ENCODE measurements at places on chromosomes 2 and 18. TPM values are rescaled to one million over a fixed set of nuclear protein-coding genes. Genes with fewer than 3 reads are reported as not detected.

CCDC74B gene
- total RNA-seq, result 1.7 TPM

G6PC2 gene
- not detected for total RNA-seq

MC2R gene
- total RNA-seq, result 0.60 TPM

NTSR2 gene
- not detected for total RNA-seq

CAPN14 gene
- total RNA-seq, result 0.62 TPM

CYP1B1 gene
- 12.3 TPM for total RNA-seq

CRYGC gene
- total RNA-seq, result not detected

TFPI gene
- total RNA-seq, result 54.7 TPM

IL36B gene
- not detected for total RNA-seq

HOXD13 gene
- not detected for total RNA-seq

SERPINB12 gene
- not detected for total RNA-seq

CRYGD gene
- not detected for total RNA-seq

DNA sequence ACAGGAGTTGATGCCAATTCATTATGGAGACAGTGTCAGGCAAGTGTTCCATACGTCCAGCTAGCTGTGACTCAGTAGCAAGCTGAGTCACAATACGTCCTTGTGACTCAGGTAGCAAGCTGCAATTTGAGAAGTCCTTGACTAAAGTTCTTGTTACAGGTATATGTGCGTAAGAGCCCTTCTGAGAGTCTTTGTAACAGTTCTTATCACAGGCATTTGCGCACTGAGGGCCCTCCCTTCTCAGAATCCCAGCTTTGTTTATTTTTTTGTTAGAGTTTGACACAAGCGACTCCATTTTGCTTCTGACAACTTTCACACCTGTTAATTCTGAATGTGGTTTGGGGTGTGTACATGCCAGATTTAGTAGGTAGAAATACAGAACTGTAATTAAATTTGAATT, 20.1 kb upstream of the ACMSD start:
- no peak for DNase-seq

DNA sequence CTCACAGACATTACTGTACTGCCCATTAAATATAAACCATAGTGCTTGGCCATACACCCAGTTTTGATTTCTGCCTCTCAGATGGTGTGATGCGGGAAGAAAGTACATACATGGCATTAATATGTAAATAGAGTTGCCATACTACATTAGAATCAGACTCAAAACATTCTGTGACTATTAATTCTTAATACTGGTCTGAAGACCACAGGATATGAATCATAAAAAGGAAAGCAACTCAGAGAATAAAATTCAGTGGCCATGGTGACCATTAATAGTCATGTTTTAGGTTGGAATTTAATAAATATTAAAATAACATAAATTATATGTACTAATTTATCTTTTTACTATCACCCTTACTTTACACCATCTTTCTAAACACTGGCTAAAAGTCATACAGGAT, 33.0 kb upstream of the WDR75 start:
- DNase-seq, result no peak

DNA sequence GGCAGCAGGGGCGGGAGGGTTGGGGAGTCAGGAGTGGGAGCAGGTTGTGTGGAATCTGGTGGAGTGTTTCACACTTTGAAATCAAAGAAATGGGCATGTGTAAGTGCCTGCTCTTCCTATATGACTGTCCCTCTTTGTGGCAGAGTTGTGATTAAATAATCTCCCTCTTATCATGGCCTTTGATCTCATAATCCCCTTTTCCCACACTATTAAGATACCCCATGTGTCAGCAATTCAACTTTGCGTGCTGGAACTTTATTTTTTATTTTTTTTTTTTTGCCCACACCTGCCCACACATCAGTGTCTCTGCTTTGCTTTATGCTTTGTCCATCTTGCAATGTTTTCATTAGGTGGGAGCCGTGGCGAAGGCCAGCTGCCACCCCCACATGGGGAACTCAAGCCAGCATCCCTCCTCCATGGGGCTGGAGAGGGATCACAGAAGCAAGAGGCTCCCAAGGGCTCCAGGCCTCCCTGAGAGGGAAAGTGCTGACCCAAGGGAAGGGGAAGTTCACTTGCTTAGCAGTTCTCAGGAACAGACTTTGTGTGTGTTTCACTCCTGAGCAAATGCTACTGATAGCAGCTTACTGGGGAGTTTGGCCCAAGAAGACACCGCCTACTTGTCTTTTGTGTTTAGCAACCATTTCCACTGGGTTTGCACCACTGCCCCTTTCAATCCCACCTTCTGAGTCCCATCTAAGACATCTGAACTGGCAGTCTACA, 243.4 kb downstream of the BCL11A start:
- no peak for DNase-seq

DNA sequence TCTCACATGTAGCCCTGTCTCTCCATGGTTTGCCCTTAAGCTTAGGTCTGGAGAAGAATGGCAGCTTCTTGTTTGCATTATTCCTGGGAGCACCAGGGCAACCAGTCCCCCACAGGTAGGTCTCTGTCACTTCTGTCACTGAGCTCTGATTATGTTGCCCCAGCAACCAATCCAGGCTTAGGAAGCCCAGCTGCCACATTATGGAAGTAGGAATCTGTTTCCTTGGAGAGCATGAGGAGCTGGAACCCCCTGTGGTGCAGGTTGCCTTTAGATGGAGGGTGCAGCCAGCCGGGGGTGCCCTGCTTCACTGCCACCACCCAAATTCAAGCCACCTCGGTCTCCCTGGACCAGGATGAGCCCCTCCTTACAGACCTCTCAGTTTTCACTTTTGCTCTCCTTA, 4.8 kb downstream of the RESP18 start:
- no peak for DNase-seq

DNA sequence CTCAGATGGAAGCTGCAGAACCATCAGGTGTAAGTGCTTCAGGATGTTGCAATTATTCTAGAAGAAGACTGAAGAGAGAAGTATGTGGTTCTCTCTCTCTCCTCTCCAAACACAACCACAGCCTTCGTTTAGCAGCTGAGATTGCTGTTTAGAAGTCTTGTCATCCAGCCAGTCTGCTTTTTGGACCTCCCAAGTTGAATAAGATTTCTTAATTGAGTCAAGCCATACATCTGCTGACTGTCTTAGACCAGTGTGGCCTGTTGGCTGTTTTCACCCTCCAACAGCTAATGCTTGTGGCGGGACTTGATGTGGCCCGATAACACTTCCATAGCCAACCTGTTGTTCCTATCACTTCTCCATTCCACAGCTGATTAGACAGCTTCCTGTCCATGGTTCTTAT, 91.3 kb upstream of the TMEM17 start:
- no peak for DNase-seq

- DNase-seq, result no peak
Observed at GRCh38 chr2:43777306-43777926, 3.6 kb downstream of the DYNC2LI1 start.

DNA sequence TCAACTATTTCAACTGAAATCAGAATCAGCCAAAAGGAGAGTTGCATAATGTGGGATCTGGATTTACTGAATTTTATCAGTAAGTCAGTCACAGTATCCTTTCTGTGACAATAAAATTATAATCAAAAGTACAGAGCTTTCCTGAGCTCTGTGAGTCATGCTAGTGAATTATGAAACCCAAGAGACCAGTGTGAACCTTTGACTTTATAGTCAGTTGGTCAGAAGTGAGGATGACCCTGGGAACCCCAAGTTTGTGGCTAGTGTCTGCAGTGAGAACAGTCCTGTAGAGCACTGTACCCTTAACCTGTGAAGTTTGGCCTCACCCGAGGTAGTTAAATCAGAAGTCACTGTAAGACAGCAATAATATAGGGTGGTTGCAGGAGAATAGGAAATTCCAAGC, 381.7 kb downstream of the CDH19 start:
- no peak for DNase-seq

- no peak for DNase-seq
Observed at GRCh38 chr2:195318440-195319111, 338.4 kb upstream of the SLC39A10 start.

- no peak for DNase-seq
Observed at GRCh38 chr2:66522611-66523376, 87.9 kb downstream of the MEIS1 start.

GRCh38 chr18:56992777-56993176, 154.1 kb upstream of the BOD1L2 start:
- DNase-seq, result no peak

DNA sequence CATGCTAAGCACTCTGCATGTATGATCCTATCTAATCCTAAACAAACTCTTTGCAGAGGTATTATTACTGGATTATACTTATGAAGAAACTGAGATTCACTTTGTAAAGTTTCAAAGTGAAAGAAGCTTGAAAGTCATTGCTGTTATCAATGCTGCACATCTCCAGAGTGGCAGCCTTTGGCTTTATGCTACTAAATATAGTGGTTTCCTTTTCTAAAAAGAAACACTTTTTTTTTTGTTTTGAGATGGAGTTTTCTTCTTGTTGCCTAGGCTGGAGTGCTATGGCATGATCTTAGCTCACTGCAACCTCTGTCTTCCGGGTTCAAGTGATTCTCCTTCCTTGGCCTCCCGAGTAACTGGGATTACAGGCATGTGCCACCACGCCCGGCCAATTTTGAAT, 114.9 kb upstream of the RAB27B start:
- no peak for DNase-seq

DNA sequence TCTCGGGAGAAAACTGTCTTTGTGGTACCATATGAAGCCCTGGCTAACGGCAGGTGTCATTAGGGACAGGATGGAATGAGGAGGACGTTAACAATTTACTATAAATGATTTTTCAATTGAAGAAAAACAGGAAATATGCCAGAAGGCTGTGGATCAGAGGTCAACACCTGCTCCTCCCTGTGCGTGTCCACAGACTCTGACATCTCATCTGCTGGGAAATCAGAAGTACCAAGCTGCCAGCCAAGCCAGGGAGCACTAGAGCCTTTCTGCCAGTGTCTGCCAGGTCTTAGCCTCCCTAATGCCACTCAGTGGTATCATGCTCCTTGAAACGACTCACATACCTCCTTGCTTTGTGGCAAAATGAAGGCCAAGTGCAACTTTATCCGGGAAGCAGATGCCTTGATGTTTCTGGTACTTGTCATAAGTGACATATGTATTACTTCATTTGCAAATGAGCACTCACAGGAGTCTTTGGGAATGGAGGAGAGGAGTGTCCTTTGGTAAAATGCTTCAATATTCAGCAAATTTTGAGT, 541.1 kb downstream of the SATB2 start:
- no peak for DNase-seq

GRCh38 chr18:25594351-25594750, 242.4 kb upstream of the ZNF521 start:
- no peak for DNase-seq

DNA sequence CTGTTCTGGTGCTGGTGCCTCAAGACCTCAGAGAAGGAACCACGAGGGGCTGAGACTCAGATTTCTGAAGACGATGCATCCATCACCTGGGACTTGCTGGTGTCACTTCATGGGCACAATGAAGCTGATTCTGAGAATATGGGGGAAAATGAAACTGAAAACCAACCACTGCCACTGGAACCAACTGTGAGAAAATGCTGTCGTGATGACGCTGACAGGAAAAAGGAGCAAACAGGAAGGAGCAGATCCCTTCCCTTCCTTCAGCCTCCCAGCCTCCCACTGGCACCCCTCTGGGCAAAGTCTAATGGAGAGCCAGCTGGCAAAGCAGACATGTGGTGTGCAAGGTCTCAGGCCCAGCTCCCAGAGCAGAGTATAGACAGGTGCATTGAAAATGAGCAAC, 109.7 kb downstream of the FOXI3 start:
- no peak for DNase-seq

GRCh38 chr2:224904381-224904780, 137.9 kb downstream of the DOCK10 start:
- no peak for DNase-seq

DNA sequence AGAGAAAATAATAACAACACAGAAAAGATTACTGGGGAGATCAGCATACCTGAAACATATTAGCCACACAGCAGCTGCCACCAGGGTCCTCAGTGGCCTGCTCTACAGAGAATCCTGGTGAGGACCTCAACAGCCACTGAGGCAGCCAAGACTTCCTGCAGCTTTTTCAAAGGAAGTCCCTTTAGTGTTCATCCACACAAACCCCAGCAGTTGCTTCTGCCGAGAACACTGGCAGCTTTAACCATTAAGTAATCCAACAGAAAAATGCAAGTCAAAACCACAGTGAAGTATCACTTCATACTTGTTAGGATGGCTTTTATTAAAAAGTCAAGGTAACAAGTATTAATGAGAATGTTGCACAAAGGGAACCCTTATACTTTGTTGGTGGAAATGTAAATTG, 542.0 kb upstream of the GCFC2 start:
- DNase-seq, result no peak

GRCh38 chr2:196112418-196113034, 43.9 kb upstream of the DNAH7 start:
- DNase-seq, result no peak

DNA sequence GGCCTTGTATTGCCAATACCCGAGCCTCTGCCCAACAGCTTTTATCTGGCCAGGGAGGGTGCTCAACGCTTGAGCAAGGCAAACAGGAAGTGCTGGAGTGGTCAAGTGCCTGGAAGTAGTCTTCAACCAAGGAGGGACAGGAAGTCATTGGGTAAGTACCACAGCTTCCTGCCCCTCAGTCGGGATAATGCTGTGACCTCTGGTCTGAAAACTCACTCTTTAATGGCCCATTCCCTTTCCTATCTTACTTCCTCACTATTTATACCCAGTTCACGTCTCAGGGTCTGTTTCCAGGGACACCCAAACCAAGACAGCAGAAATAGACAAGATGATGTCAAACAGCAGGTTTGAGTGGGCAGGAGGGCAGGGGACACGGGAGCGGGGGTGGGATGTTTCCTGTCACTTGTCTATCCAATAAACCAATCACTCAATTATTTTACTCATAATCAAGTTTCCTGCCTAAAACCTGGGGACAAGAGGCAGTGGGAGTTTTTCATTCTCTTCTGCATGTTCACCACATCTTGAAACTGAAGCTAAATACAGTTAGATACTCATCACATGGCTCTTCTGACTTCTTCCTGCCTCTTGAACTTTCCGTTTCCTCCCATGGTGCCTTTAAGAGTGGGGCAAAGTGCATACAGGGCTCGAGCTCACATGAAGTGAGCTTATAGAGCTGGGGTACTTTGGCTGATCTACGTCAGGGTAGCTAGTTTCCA, 68.9 kb upstream of the CAB39 start:
- no peak for DNase-seq

- DNase-seq, result no peak
Observed at GRCh38 chr18:647304-647703, 10.1 kb upstream of the TYMS start.

GRCh38 chr2:237222601-237223041, 136.9 kb downstream of the COPS8 start:
- DNase-seq, result no peak

DNA sequence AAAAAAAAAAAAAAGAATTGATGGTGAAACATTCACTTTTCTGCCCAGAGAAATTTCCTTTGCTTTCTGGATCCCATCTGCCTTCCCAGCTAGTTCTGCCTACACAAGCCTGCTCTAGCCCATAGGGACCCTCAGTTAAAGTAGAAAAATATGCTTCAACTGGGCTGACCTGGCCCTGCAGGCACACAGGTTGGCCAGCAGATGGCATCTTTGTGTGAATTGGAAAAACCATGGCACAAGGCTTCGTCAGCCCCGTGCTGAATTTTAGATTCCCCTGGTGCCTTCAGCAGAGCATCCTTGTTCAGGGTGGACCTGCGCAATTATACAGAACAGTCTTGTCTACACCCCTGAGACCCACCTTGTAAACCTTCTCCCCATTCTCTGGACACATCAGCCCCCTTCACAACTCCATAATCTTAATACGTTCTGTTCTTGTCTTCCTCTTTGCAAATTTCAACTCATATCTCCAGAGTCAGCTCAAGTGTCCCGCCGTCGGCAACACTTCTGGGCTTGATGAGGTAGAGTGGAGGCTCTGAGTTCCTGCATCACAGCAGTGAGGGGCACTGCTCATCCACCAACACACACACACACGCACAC, 114.5 kb downstream of the INSIG2 start:
- no peak for DNase-seq

- no peak for DNase-seq
Observed at GRCh38 chr2:239394978-239395377, 5.8 kb downstream of the HDAC4 start.
